BJ (cell line): ENCODE measurements at places on chromosomes 2 and 18.

- DNase-seq: no peak
Observed at GRCh38 chr2:79980116-79980515, 324.4 kb downstream of the LRRTM1 start.

DNA sequence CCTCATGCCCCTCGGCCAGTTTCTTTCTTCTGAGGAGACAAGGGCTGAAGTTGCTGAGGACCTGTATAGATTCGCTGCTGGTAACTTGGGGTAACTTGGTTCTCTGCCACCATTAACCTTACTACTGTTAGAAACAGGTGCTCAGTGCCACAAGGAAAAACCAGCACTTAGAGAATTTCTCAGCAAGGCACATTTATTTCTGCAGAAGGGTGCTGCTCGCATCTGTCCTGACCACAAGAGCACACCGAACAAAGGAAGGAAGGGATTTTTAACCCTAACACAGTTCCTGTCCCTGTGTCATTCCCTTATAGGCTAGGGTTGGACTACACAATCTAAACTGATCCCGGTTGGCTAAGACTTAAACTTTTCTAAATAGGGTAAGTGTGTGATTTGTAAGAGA, 154.1 kb downstream of the SOCS6 start:
- DNase-seq: no peak

DNA sequence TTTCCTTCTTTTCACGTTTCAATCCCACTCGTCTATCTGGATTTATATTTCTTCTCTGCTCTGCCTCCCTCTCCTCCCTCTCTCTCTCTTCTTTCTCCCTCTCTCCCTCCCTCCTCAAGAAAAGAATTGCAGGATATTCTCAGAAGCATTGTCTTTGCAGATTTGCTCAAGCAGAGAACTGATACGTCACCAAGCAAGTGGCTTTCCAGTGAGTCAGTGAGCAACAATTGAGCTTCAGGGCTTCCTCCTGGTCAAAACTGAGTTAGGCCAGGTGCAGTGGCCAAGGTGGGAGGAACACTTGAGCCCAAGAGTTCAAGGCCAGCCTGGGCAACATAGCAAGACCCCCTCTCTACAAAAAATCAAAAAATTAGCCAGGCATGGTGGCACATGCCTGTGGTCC, 151.1 kb downstream of the SMAD2 start:
- DNase-seq: no peak

GRCh38 chr18:27824841-27825681, 351.9 kb downstream of the CDH2 start:
- DNase-seq: no peak

GRCh38 chr2:76083248-76083647, 372.5 kb upstream of the GCFC2 start:
- no peak for DNase-seq

GRCh38 chr2:137893145-137893544, 71.1 kb upstream of the HNMT start:
- no peak for DNase-seq

GRCh38 chr2:164560181-164560792, 61.0 kb downstream of the GRB14 start:
- DNase-seq: no peak

DNA sequence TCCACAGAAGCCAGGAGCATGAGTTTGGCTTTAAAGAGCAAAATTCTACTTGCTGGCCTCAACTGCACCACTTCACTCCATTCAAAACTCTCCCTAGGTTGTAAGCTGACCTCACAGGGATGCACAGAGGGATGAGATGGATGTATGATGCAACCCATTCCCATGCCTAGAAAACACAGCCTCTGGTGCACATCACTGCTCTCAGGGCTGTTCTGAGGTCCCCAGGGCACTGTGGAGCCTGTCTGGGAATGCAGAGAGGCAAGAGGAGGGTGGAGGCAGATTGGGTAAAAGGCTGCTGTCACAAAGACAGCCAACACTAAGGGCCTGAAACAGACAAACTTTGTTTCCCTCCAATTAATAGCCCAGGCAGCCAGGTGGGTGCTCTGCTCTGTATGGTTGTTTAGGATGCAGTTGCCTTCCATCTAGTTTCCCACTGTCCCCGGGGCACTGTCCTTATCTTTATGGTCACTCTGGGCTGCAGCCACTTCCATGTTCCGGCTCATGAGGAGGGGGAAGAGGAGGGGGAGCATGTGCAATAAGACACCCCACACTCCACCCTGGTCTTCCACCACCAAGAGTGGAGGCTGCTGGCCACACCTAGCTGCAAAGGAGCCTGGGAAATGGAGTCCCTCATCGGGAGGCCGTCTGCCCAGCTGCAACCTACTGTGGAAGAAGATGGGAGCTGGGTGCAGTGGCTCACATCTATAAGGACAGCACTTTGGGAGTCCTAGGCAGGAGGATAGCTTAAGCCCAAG, 7.0 kb downstream of the GPR45 start:
- no peak for DNase-seq

DNA sequence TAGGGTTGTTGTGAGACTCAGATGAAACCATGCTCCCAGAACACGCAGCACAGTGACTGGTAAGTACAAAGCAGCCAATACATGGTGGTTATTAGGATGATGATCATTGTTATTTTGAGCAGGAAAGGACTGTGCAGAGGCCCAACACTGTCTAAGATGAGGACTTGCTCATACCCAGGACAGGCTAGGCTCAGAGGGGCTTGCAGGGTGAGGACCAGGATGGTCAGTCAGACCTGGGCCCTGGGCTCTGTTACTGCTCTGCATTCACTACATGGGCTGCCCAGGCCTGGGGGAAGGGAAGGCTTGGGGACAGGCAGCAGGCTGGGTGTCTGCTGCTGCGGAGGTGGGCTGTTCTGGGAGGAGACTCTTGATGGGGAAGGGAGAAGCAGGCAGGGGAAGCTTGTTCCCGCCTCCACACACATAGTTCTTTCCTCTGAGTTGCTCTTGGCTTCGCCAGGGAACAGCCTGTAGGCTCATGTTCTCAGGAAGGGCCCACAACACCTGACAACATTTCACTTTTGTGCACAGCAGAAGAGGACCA, 17.5 kb downstream of the CAPN13 start:
- no peak for DNase-seq

DNA sequence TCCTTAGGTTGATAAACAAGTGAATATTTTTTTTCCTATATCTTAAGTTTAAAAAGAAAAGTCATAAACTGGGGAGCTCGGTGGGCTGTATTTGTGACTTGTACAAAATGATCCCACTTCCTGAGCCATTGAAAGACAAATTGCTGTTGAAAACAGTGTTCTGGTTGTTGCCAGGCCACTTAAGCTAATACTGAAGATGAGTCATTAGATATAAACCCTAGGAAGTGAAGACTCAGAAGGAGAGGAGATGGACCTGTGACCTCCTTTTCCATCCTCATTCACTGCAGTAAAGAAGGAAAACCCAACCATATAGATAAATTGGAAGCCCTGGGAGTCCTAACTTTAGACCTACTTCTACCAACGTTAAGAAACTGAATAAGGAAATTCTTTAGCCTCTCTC, 46.2 kb upstream of the SERPINE2 start:
- no peak for DNase-seq

GRCh38 chr2:29995241-29995640, 73.9 kb upstream of the ALK start:
- DNase-seq: no peak

DNA sequence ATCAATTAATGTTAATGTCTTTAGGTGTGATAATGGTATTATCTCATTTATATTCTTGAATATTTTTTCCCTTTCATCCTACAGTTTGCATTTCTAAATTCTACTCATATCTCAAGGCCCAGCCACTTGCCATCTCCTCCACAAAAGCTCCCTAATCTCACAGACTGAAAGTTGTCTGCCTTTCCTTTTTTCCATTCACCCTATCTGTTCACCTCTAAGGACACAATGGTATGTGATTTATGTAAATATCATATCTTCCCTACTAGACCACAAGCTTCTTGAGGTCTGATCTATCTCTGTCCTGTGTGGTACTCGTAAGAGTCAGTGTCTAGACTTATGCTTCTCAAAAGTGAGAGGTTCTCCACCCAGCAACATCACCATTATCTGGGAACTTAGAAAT, 3.9 kb upstream of the SPC25 start:
- DNase-seq: no peak

DNA sequence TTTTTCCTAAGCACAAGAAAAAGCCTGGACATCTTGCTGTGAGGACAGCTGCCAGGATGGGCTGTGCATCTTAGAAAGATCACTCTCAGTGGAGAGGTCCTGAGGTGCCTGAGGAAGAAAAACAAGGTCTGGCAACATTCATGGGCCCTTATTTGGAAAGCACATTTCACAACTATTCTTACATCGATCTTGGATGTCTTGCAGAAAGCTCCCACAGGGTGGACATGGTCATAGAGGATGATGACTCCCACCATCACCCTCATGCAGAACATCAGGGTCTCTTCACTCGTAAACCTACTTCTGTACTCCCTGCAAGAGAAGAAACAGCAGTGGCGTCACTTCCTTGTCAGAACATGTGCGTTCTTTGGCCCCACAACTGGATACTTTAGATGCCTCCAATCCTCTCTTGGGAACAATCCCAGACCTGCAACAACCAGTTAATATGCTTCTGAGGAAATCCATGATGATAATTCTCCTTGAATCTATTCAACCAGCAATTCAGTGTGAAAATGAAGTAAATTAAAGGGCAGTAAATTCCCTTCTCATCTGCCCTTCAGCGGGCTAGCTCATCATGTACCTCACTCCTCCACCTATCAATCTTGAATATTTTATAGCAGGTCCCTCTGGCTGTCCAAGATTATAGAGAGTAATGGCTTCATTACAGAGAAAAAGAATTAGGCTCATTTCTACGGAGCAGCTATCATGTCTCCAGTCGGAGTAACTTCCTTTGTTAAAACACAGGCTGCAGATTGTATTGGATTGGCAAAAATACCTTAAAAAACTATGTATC, 106.2 kb downstream of the CYRIA start:
- no peak for DNase-seq

DNA sequence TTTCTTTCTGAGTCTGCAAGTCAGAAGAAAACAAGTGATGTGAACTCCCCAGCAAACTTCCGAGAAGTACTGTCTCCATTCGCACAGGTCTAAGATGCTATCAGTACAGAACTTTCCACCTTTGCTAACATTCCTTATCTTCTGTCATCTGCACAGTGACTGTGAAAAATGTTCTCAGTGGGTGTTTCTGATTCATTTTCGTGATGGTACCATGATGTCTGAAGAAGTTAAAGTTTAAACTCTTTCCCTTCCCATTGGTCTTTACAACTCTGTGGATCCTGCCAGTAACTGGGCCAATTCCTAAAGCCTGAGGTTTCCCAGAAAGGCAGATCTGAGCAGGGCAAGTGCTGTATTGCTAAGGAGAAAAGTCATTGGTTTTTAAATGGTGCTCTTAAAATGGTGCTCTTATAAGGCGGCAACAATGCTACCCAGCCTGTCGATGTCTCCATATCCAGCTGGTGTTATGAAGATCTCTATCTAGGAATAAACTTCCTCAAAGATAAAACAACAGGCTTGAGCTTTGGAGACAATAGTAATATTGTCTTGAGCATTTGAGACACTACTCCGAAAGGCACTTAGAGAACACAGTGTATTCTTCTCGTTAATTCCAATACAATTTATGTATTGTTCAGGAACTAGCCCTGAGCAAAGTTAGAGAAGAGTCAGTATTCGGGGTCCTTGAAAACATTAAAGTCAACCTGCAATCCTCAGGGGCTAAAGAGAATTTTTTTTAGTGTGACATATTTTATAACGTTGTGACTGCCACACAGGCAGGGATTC, 232.3 kb downstream of the OSR1 start:
- no peak for DNase-seq

GRCh38 chr2:170533156-170533555, 182.0 kb upstream of the SP5 start:
- no peak for DNase-seq

- DNase-seq: no peak
Observed at GRCh38 chr18:62991959-62992358, 276.6 kb downstream of the PHLPP1 start.

DNA sequence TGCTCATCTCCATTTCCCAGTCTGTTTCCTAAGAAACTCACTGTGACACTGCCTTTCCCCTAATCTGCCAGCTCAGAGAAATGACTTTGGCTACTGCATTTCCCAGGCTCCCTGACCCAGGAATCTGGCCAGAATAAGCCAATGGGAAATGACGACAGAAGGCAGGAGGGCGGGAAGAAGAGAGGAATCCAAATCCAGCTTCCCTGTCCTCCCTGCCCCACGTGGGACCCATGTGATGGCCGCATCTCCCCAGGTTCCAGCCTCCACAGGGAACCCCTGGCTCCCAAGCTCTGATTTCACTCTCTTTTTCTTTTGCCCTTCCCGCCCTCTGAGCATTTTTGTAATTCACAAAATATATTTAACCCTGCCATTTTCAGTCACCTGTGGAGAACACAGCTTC, 37.8 kb upstream of the RAB12 start:
- no peak for DNase-seq

DNA sequence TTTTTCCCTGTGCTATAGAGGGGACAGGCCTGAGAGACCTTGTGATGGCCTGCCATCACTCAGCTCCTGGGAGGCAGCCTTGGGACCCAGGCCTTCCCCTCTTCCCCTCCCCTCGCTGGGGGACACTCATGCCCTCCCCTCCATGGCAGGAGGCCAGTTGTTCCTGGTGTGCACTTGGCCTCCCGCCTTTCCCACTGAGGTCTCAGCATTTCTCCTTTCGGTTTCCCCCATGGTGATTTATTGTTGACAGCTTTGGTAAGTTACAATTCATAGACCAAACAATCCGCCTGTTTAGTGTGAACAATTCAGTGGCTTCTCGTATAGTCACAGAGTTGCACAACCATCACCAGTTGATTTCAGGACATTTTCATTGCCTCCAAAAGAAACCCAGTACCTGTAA, 10.2 kb upstream of the CNDP1 start:
- no peak for DNase-seq

GRCh38 chr2:200406379-200406778, 99.9 kb downstream of the SPATS2L start:
- no peak for DNase-seq

DNA sequence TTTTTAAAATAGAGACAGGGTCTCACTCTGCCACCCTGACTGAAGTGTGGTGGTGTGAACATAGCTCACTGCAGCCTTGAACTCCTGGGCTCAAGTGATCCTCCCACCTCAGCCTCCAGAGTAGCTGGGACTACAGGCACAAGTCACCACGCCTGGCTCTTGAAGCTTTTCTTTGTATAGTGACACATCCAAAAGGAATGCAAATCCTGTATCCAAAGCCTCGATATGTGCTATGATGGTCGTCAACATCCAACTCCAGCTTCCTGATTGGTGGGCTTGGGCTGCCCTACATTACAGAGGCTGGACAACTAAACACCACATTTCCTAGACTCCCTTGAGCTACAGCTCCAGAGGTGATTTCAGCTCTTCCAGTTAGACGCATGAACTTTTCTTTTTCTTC, 101.7 kb upstream of the PGAP1 start:
- DNase-seq: no peak

GRCh38 chr18:1658908-1659566, 754.4 kb downstream of the ADCYAP1 start:
- DNase-seq: no peak
